A549 treated with CpdA at 1 μM for 4 hours (cell line): ENCODE measurements at places on chromosomes 1 and 21. TPM values are rescaled to one million over a fixed set of nuclear protein-coding genes. Genes with fewer than 3 reads are reported as not detected.

Gene DNM3
- 0.51 to 0.87 TPM (median 0.67 TPM) in 5 replicates for total RNA-seq

Gene TRIM58
- total RNA-seq: not detected in 5 replicates

Gene CNR2
- not detected in 5 replicates for total RNA-seq

Gene CRYZ
- 61.6 to 67.7 TPM (median 63.4 TPM) in 5 replicates for total RNA-seq
